SK-N-MC (cell line): ENCODE measurements at places on chromosomes 2 and 18.

GRCh38 chr2:42984081-42984480 is 191.7 kb upstream of the HAAO start:
- no peak for DNase-seq

DNA sequence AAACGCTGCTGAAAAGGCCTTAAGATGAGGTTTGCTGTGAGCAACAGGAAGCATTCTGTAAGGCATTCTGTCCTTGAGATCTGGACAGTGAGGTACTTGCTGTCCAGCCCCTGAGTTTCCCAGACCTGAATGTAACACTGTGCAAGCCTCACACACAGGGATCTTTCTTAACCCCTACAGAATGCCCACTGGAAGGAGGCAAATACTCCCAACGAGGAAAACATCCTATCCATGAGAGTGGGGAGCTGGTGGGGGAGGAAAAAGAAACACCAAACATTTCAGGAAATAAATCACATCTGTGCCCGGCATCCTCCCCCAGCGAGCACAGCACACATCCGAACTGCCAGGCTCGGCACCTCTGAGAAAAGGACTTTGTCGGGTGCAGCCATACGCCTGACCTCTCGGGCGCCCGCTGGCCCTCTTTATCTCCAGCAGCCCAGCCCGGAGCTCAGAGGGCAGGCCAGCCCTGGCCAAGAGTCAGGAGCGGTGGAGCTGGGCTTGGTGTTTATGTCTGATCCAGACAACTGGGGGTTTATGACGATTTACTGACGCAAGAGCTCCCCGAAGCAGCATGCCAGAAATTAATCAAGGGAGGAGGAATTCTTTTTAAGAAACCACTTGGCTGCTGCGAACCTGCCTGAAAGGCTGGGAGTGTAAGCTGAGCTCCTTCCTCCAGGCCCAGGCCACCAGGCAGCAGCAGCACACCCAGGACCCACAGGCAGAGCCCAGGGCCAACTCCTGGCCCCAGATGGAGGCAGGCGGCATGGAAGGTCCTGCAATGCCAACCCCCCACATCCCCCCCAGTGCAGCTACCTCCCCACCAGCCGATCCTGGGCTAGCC is 72.2 kb downstream of the HDAC4 start:
- no peak for DNase-seq

DNA sequence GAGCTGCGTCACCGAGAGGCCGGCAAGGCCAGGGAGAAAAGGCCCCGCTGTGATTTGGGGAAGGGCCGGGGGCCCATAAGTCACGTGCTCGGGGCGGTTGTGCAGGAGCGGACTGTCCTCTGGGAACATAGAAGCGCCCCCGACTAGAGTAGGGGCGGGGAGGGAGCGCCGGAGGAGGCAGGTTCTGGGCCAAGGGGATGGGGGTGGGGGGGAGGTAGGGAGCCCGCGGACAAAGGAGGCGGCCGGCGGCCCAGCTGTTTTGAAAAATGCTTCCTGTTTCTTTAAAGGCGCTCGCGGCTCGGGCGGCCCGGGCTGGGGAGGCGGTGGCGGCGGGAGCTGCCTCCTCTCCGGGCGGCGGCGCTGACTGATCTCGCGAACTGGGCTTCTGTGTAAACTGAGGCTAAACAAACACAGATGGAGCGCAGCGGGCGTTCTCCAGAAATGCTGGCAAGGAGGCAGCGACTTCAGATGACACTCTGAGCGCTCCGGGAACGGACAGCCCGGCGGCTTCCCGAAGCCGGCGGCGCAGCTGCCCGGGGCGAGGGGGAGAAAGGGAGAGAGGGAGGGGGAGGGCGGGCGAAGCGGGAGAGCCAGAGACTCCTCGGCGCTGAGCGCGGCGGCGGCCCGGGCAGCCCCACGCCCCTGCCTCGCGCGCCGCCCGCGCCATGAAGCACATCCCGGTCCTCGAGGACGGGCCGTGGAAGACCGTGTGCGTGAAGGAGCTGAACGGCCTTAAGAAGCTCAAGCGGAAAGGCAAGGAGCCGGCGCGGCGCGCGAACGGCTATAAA is at the start of gene ATOH8:
Gene ATOH8, plus strand, starts transcription at position 467 of the 788 bp plus-strand sequence. Its CDS starts 199 bp downstream, at position 666.
- no peak for DNase-seq

GRCh38 chr2:199806179-199806578 is 44.8 kb downstream of the FTCDNL1 start:
- DNase-seq: no peak

DNA sequence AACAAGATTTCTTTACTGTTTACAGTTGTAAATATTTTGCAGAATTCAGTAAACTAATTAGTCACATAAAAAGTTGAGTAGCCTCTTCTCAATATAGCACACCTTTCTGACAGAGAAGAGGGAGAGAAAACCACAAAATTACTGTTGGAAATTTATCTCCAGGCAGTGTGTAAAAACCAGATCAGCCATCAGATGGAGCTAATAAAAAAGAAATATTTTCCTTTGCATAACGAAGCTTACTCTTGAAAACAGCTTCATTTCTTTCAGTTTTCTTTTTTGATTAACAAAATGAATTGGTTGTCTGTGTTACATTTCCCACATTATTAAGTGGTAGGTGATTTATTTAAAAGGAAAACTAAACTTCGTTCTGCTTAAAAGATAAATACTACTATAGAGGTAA is 259.3 kb upstream of the KCNJ3 start:
- no peak for DNase-seq

DNA sequence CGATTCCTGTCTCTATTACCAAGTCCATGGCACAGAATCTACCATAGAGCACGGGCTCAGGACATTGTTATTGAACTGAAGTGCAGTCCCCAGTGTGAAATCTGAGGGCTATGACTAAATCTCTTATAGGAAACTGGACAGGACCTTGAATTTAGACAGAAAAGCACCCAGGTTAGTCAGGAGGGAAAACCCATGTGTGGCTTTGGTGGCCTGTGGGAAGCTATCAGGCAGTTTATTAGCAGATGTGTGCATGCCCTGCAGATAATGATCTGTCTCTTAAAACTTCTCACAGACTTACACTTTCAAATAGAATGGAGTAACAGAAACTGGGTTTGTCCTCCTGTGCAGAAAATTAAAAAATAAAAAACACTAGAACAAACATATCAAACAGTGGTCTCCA is 610.0 kb upstream of the RAB6C start:
- no peak for DNase-seq

- no peak for DNase-seq
Observed at GRCh38 chr2:223576873-223577272, 25.3 kb downstream of the SCG2 start.

DNA sequence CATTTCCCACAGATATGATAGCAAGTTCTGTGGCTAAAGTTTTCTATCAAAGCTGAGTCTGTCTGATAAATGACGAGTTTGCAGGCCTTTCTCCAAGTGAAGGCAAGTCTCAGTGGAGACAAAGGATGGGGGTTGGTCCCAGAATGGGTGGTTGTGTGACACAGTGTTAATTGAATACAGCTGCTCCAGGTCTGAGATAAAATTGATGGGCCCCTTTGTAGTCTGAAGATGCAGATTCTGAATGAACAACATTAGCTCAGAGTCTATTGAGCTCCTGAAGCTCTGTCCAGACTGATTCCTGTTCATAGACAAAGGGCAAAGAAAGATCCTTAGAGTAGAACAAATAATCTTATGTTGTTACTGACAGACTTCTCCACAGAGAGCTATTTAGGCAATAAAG is 296.9 kb upstream of the CYRIA start:
- DNase-seq: no peak

GRCh38 chr2:134379293-134379692 is 125.4 kb downstream of the MGAT5 start:
- DNase-seq: no peak

DNA sequence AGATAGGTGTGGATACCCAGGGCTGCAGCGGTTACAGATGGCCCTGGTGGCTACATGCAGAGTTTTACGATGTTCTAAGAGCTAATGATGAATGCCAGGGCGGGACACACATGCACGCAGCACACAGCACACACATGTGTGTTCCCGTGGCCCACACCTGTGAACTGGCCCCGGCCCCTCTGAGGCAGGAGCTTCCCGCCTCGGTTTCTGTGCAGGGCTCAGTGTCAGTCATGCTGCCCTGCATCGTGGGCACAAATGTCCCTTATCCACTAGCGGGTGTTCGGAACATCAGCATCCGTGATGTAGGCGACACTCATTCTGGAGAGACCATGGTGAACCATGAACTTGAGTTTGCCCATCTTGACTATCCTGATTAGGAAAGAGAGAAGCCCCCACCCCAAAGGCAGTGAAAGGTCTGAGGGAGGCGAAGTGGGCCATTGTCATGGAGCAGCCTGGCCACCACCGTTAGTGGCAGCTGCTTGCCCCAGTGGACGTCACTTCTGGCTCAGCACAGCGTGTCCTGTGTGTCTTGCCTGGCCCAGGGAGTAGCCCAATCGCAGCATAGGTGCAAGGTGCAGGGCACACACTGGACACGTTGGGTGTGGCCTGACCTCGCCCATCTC is 43.8 kb downstream of the DCDC2C start:
- DNase-seq: no peak

GRCh38 chr18:44732599-44732998 is 51.9 kb downstream of the SETBP1 start:
- no peak for DNase-seq

DNA sequence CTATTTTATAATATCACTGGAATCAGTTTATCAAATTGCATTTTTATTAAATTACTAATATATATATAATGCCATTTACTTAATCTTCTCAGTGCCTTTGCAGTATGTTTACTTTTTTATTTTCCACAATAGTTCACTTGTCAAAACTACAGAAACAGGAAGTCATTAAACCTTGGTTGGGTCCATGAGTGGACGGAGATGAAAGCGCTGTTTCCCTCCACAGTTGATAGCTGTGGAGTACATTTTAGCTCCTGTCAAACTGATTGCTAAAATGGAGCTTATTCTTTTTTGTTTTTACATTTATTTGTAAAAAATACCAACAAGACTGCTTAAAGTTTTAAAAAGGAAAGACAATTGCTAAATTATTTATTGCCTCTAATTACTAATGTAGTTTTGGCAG is 19.2 kb downstream of the MFF start:
- DNase-seq: no peak
